Right hindlimb (tissue), 1 donor: ENCODE measurements at places on chromosomes 2 and 18.

DNA sequence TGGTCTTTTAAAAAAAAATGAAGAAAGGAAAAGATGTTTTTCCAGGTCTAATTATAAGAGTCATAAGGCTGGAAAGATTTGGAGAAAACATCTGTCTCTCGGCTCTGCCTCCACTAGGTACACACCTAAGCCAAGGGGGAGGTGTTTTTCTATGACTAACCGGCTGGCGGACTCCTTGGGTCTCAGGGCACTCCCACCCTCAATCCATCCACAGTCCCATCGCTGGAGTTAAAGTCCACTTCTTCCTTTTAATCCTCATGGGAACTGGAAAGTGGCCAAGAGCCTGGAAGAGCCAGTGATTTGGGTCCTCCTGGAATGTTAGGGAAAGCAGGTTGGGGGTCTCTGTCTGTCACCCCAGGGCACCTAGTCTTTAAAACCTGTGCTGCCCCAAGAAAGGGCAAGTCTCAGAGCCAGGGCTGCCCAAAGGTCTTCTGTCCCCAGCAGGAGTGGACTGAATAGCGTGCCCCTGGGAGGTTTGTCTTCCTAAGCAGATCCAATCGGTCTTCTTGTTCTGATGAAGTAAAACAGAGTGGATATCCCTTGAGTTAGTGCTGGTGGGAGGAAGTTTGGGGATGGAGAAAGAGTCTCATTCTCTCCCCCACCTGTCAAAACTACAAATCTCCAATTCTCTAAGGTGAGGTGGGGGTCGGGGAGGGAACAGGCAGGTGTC lies 66.4 kb downstream of the MCFD2 start:
- DNase-seq: peak; percentile 56

GRCh38 chr2:5725794-5726463 lies 33.7 kb downstream of the SOX11 start:
- DNase-seq: peak; percentile 72

GRCh38 chr2:79697200-79697599 lies 184.3 kb downstream of the CTNNA2 start:
- DNase-seq: no peak

DNA sequence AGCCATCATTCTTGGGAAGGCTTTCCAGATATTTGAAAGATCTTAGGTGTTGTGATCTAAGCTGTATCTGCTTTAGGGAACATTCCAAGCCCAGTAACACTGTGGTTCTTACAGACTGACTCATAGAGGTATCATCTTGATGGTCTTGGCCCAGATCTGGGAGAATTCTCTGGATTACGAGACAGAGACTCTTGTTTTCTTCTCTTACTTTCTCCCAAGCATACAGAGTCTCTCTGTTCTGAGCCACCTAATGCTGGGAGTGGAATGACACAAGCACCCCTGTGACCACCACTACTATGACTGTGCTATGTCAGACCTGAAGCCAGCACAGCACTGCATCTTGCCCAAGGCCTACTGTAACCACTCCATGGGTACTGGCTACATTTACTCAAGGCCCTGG lies 81.0 kb upstream of the EPAS1 start:
- no peak for DNase-seq

GRCh38 chr2:39007875-39008504 lies 112.9 kb downstream of the SOS1 start:
- DNase-seq: no peak

DNA sequence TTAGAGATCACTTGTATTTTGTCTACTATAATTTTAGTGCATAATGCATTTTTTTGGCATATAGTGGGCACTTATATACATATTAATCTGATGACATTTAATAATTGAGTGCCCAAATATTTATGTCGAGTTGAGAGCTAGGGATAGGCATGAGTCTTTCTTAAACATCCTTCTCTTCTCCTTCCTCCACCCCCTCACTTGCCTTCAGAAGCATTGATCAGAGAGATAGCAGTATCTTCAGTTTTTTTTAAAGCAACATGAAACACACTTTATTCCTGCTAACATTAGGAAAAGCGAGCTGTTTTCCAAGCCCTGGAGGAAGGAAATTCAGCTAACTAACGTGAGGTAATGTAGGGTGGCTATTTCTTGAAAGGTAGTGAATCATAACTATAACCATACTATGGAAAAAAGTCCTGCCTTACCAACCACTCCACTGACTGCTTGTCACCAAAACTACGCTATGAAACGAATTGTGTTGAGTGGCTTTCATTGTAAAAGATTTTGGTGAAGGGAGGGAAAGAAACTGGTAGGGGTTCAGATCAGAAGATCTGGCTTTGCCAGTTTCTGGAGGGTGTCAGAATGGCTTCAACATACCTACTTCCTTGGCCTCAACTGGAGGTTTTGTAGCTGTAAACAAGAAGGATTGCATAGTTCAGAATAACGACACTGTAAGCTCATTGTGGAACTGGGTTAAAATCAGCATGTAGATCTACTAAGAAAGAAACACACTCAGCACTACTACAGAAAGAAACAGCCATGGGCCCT lies 2.3 kb upstream of the ITGA4 start:
- DNase-seq: no peak

DNA sequence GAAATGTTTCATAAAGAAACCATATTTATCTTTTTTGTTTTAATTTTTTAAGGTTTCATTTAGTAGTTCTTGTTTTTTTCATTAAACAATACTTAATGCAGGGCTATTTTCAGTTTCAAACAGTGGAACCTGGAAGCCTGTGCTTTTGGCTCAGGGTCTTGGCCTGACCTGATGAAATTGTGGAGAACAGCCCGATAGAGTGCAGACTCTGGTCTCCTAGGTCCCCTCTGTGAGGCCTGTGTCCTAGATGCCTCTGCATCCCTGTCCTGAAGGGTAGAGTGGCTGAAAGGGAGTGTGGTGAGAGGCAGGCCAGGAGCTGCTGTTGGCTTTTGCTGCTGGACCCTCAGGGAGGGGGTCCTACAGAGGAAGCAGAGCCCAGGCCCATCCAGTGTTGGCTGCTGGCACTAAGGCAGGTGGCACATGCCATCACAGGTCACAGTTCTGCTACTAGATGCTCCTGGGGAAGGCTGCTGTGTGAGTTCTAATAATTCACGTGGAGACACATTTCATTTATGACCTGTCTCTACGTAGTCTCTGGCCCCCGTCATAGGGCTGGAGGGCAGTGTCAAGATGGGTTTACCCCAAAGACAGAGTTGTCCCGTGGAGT lies 201.0 kb upstream of the COPS8 start:
- no peak for DNase-seq

- DNase-seq: no peak
Measured at GRCh38 chr2:145591109-145591809, 1071.3 kb upstream of the ZEB2 start.

- no peak for DNase-seq
Measured at GRCh38 chr2:893311-893710, 57.3 kb upstream of the SNTG2 start.

DNA sequence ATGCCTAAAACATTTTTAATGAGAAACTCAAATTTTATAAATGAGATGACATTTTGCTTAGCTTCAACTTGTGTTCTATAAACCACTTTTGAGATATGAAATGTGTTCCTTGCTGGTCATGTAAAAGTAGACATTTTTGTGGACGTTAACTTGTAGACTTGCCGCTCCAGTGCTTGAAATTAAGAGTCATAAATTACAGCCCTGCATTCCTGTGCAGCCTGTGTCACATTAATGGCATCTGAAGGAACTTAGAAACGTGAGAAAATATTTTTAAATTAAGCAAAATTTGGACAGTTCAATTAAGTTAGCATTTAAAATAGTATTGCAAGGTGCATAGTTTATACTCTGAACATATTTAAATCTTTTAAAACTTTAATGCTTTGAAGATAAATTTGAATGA lies 98.3 kb upstream of the LDLRAD4 start:
- DNase-seq: no peak

DNA sequence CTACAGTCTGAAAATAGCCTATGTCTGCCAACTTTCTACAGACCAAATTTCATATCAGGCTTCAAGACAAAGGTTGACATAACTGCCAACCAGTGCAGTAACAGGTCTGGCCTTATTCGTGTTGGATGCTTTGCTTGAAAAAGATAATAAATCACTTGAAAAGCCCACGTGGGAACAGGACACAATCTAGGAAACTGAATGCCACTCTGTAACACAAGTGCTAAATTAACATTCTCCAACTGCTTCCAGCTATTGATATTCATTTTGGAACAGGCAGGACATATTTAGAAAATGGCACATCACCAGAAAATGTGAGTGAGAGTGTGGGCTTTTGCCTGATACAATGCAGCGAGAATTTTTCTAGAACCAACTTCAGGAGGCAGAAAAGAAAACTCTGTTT lies 165.9 kb upstream of the CCDC150 start:
- DNase-seq: no peak

GRCh38 chr18:13051950-13052349 lies 60.8 kb downstream of the CEP192 start:
- DNase-seq: no peak

DNA sequence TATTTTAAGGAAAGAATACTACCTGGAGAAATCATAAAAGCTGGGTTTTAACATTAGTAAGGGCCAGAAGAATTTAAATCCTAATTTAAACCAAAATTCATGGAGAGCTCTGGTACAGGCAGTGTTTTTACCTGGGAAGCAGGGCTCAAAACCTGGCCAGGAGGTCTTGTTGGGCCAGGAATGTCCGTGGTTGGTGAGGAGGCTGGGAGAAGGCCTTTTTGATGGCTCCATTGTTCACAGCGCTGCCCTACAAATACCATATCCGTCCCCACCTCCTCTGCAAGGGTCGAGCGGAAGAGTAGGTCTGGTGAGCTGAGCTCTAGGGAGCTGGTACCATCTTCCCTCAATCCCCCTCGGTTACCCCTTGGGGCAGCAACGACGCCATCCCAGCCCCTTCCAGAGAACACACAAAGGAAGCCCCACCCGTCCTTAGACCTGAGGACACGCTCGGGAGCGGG lies 10.9 kb upstream of the HOXD1 start:
- DNase-seq: no peak

- no peak for DNase-seq
Measured at GRCh38 chr2:101219246-101219645, 33.4 kb upstream of the CNOT11 start.

- no peak for DNase-seq
Measured at GRCh38 chr2:42693013-42693615, 70.8 kb downstream of the OXER1 start.

GRCh38 chr2:18154259-18154658 lies 275.8 kb downstream of the KCNS3 start:
- DNase-seq: no peak

DNA sequence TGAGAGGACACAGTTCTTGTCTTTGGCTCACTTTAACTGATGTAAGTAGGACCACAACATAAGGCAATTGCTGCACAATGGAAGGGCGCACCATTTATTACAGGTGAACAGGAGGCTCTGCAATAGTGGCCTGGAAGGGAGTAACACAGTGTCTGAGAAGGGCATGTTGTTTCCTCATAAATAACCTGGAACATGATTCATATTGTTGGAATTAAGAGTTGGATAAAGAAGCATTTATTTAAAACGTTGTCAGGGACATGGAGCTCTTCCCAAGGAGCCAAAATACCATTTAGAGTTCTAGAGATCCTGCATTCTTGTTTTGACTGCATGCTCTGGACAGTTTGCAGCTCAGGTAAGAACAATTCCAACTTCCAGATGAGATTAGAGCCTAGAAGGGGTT lies 110.4 kb downstream of the PLCL1 start:
- no peak for DNase-seq

GRCh38 chr2:20675701-20676352 lies 8.9 kb downstream of the GDF7 start:
- no peak for DNase-seq

DNA sequence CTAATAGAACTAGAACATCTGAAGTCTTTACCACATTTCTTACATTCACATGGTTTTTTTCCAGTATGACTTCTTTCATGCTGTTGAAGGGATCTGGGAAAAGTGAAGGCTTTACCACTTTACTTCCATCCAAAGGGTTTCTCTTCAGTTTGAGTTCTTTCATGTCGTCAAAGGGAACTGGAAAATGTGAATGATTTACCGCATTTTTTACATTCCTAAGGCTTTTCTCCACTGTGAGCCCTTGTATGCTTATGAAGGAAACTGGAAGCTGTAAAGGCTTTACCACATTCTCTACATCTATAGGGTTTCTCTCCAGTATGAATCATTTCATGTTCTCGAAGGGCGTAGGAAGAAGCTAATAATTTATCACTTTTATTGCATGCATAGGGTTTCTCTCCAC lies 46.7 kb downstream of the NBEAL1 start:
- no peak for DNase-seq

- no peak for DNase-seq
Measured at GRCh38 chr2:170022692-170023091, 155.3 kb upstream of the MYO3B start.

DNA sequence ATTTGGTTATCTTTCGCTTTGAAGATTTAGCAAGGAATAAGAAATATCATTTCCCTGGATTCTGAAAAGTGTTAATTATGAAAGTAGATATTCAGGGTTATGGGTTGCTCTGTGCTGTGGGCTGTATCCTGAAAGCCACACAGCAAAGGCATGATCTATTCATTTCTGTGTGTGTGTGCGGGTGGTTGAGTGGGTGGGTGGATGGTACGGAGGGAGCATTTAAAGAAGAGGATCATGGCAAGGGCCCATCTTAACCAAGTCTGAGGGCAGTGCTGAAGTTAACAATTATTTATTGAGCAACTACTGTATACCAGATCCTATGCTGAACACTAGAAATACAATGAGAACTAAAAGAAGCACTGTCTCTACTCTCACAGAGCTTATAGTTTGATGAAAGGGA lies 178.2 kb upstream of the ZEB2 start:
- no peak for DNase-seq

GRCh38 chr2:84830758-84831500 lies 50.0 kb downstream of the TRABD2A start:
- DNase-seq: no peak

GRCh38 chr18:62085756-62086155 lies 101.1 kb downstream of the PIGN start:
- no peak for DNase-seq

GRCh38 chr2:1816414-1816911 lies 72.1 kb upstream of the PXDN start:
- DNase-seq: peak; percentile 78

GRCh38 chr18:8747440-8747937 lies 42.1 kb downstream of the MTCL1 start:
- DNase-seq: no peak

DNA sequence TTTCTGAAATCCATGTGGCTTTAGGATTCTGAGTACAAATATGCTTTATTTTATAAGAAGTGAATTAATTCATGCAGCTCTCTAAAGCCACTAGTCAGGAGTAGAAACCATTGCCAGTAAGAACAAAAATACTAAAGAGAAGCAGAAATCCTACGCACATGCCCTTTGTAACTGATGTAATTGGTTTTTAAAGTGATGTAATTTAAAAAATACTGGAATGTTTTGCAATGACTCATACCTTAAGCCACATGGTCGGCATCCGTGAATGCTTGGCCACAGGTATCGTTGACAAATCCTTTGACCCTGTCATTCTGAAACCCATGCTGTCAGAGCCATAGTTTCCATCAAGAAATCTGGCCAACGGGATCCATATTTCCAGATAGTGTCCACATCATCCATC lies 213.3 kb downstream of the ACKR3 start:
- DNase-seq: no peak
